GM12864 (cell line): ENCODE measurements at places on chromosomes 12 and 14.

GRCh38 chr12:48193623-48194022, 9.5 kb downstream of the OR10AD1 start:
- no peak for DNase-seq

DNA sequence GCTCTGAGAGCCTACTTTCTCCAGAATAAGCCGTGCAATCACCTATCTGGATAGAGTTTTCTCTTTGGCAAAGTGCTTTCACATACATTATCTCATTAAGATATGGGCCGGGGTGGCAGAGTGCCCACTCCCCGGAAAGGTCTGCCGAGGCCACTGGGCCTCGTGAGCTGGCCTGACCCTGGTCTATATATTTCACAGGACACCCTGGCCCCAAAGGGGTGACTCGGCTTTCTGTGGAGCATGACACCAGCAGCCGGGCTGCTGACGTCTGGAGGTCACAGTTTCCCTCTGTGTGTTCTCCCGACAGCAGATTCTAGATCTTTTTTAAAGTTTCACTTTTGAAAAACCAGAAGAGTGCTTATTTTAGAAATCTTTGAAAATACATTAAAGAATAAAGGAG, 27.9 kb upstream of the ATP2A2 start:
- no peak for DNase-seq

GRCh38 chr14:74599946-74600345, 12.1 kb downstream of the LTBP2 start:
- DNase-seq: no peak

DNA sequence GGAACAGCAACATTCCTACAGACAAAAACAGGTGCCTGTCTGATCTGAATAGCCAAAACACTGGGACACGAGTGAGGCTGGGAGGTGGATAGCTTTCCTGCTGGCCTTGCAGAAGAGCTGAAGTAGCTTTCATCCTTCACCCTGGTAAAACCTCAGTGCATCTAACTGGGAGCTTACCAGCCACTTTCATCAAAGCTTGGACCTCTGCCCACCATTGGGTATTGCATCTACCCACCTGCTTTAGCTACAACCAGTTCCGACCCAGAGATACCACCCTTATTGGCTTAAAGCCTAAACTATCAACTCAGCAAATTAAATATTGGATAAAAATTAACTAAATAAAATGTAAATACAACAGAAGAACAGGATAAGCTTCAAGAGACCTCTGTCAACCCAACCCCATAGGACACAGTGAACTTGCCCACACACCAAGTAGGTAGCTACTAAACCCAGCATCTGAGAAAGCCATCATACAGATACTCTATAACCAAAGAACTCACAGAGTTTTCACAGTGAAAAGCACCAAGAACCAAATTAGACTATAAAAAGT, 866.3 kb downstream of the FSCB start:
- no peak for DNase-seq

DNA sequence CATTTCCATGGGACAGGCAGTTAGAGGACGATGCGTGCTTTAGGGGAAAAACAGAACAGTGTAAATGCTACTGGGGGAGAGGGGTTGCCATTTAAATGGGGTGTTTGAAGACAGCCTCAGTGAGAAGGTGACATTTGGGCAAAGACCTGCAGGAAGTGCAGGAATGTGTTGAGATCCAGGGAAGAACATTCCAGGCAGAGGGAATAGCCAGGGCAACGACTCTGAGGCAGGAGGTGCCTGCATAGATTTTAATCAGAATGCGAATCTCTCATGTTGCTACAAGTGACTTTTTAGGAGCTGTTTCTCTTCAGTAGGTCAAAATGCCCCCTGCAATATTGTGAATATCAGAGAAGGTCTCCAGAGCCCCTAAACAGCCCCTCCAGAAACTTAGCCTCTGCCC, 7.6 kb upstream of the SCARB1 start:
- no peak for DNase-seq

DNA sequence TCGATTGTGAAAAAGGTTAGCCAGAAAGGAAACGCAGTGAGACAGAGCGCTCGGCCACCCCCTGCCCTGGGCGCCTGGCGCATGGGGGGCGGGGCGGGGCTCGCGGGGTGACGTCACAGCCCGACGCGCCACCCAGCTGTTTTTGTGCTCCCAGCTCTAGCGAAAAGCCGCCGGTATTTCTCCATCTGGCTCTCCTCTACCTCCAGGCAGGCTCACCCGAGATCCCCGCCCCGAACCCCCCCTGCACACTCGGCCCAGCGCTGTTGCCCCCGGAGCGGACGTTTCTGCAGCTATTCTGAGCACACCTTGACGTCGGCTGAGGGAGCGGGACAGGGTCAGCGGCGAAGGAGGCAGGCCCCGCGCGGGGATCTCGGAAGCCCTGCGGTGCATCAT, at the start of gene GABARAPL1:
Gene GABARAPL1 (plus strand): TSS at position 139 of the 393 bp plus-strand sequence. CDS start 253 bp downstream, at position 392.
- DNase-seq: no peak

DNA sequence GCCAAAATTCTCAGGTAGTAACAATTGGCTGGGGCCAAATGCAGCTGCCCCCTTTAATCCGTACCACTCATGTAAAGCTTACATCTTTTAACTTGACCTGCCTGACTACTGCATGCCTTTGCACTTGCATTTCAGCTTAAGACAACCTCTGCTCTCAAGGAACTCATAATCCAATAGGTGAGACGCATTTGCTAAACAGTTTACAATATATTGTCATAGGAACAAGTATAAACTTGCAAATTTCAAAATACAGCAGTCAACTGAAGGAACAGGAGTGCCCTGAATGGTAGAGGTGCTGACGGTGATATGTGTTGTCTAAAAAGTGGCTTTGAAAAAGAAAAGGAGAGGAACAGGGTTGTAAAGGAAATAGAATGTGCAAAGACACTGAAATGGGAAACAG, 3.6 kb upstream of the BRMS1L start:
- DNase-seq: no peak

- DNase-seq: no peak
These were observed at the start of gene CPNE8 for GRCh38 chr12:38905480-38906351. Gene CPNE8 (minus strand): TSS chr12:38905591. CDS start chr12:38905534, 57 bp downstream.

DNA sequence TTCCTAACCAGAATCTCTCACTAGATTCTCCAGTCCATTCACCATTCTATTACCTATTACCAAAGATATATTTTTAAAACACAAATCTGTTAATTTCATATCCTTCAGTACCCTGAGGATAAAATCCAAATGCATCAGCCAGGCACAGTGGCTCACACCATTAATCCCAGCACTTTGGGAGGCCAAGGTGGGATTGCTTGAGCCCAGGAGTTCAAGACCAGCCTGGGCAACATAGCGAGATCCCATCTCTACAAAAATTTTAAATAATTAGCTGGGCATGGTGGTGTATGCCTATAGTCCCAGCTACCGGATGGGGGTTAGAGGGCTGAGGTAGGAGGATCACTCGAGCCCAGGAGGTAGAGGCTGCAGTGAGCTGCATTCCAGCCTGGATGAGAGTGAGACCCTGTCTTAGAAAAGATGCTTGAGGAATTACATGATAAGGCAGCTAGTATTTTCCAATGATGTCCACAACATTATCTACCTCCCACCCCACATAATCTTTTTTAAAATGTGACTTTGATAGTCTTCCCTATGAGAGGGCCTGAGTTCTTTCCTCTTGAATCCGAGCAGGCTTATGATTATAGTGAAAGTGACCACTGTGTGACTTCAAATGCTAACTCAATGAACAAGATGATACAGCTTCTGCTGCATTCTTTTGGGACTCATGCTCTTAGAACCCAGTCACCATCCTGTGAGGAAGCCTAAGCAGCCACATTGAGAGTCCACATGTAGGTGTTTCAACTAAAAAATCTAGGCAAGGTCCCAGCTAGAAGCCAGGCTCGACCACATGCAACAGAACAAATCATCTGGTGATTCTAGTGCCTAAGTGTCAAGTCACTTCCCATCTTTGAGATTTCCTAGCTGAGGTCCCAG, 18.0 kb downstream of the HECTD1 start:
- DNase-seq: no peak

GRCh38 chr12:58365087-58365390, 423.7 kb downstream of the ATP23 start:
- no peak for DNase-seq

DNA sequence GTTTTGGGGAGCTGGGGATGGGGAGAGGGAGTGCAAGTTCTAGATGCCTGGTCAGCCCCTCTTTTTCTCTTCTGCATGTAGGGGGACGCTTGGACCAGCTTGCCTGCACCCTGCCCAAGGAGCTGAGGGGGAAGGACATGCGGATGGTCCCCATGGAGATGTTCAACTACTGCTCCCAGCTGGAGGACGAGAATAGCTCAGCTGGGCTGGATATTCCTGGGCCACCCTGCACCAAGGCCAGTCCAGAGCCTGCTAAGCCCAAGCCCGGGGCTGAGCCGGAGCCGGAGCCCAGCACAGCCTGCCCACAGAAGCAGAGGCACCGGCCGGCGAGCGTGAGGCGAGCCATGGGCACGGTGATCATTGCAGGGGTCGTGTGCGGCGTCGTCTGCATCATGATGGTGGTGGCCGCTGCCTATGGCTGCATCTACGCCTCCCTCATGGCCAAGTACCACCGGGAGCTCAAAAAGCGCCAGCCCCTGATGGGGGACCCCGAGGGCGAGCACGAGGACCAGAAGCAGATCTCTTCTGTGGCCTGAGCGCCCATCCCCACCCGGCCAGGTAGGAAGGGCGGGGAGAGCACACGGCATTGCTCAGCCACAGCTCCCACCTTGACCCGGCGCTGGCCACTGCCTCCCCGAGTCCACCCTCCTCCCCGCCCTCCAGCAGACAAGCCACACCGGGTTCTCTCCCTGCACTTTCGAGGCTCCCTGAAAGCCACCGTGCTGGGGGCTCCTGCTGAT, 14.0 kb downstream of the LRTM2 start:
- DNase-seq: no peak

- DNase-seq: no peak
These were observed 71.8 kb upstream of the TMX1 start for GRCh38 chr14:51168215-51168613.

- no peak for DNase-seq
These were observed 47.0 kb upstream of the PTCSC3 start for GRCh38 chr14:36223558-36223957.

GRCh38 chr12:112837629-112838197, 46.2 kb downstream of the RPH3A start:
- DNase-seq: no peak

GRCh38 chr12:103401421-103401820, 94.3 kb downstream of the C12orf42 start:
- DNase-seq: no peak

GRCh38 chr12:111803038-111803626, 36.4 kb downstream of the ALDH2 start:
- no peak for DNase-seq

GRCh38 chr14:100303179-100303578, 3.1 kb downstream of the SLC25A29 start:
- DNase-seq: no peak

DNA sequence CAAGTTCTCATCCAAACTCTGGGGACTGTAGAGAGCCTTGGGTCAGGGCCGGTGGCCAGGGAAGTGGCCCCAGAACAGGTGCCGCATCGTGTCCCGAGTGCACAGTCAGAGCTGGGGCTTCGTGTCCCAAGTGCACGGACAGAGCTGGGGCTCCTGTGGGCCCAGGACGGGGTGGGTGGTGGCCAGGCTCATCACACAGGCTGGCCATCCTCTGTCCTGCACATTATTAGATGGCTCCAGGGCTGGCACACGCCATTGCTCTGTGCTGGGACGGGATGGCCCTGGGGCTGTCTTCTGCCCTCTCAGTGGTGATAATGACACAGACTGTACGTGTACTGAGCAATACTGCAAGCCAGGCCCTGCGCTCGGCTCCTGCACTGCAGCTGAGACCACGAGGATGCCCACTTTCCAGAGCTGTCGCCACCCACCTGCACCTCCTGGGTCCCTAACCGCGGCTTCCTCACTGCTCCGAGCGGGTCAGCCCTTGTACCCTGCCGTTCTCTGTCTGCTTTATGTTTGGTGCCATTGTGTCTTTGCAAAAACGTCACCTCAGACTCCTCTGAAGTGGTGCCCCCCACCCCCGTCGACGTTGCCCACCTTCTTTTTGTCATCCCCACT, 1.9 kb downstream of the FBRSL1 start:
- DNase-seq: no peak

- no peak for DNase-seq
These were observed 56.4 kb upstream of the PIWIL1 start for GRCh38 chr12:130281153-130281799.

DNA sequence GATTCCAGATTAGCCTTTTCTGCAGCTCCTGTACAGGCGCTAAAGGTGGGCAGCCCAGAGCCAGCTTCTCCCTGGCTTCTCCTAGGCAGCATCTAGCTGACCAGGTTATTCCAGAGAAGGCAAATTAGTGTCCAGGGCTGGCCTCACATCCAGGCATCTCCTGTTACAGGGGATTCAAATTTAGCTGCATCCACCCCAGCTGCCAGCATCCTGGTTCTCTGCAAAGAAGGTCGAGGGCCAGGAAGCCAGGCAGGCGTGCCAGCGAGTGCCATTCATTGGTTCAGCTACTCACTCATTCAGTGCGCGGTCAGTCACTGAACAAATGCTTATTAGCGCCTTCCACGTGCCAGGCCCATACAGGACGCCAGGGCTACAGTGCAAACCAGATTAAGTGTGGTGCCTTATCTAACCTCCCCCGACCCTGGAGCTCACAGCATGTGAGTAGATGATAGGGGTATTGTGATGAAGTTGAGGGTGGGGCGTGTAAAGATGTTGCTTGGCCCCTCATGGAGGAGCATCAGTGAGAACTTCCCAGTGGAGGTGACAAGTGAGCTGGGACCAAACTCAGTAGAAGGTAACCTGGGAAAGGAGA, 15.7 kb upstream of the FAM222A start:
- no peak for DNase-seq

- DNase-seq: no peak
These were observed 122.5 kb upstream of the CNTN1 start for GRCh38 chr12:40569626-40570179.

GRCh38 chr12:125071456-125071855, 6.2 kb downstream of the AACS start:
- no peak for DNase-seq

- no peak for DNase-seq
These were observed 68.7 kb downstream of the CIT start for GRCh38 chr12:119808441-119808840.

- peak; percentile 86 for DNase-seq
These were observed 8.8 kb downstream of the VPS37B start for GRCh38 chr12:122886851-122887818.

- no peak for DNase-seq
These were observed 299.4 kb downstream of the SLC16A7 start for GRCh38 chr12:59895166-59895775.

DNA sequence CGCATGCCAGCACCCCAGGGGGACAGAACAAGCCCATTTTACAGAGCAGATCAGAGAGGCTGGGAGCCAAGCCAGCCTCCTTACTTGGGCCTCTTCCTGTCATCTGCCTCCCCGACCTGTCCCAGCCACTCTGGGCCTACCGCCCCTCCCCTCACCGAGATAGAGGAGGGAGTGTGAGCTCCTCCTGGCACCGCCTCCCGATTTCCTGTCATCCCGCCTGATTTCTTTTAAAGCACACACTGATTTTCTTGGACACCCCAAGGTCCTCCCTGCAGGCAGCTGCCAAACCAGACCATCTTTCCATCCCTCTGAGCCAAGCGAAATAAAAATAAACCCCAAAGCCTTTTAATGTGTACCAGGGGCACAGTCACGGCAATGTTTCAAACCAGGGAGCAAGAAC, 108.4 kb downstream of the RFLNA start:
- no peak for DNase-seq

- DNase-seq: no peak
These were observed 38.5 kb downstream of the TSPAN11 start for GRCh38 chr12:30964896-30965612.
